ENCODE measurements at places on chromosomes 2 and 18. TPM values are rescaled to one million over a fixed set of nuclear protein-coding genes. Genes with fewer than 3 reads are reported as not detected.

DNA sequence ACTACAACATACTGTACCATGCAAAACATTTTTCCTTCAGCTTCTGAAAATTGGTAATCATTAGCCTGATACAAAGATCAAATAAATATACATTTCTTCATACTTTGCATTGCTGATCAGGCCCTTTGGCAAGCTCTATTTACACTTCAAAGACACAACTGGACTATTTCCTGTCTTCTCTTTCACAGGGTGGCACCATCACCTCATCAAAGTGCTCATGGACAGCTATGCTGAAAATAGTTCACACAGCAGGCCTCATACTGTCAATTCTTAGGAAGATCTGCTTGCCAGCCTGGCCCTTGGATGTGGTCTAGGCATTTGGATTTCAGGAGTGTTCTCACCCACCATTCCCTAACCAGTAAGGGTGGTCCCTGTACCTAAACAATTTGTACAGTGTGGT is 33.9 kb downstream of the FBXO15 start:
- DNase-seq, result no peak

The DHRS9 gene
- not detected for total RNA-seq

The KATNAL2 gene
- 15.4 TPM for total RNA-seq

The ECEL1 gene
- total RNA-seq, result 0.19 TPM

- DNase-seq, result no peak
Measured at GRCh38 chr18:55508651-55509050, 79.3 kb downstream of the TCF4 start.

The TNFAIP6 gene
- 123 TPM for total RNA-seq

- DNase-seq, result no peak
Measured at GRCh38 chr2:118493213-118493612, 354.2 kb downstream of the EN1 start.

DNA sequence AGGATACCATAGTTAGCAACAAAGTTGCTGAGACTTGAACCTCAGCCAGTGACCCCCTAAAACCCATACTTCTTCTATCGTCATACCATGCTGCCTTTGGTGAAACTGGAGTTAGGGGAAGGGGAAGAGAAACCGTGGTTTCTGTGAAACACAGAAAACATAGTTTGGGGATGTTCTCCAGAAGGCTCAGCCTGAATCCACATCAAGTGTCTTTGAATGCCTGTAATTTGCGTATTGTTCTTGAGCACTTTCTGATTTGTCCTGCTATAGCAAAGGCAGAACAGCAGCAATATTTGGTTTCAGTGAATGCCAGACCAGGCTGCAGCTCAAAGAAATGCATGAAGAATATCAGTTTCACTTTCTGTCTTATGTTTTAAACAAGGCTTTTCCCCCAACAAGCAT is 258.7 kb downstream of the TTC32 start:
- no peak for DNase-seq

- no peak for DNase-seq
Measured at GRCh38 chr2:54092940-54093339, 22.5 kb upstream of the ACYP2 start.

The PJVK gene
- total RNA-seq, result 1.9 TPM

DNA sequence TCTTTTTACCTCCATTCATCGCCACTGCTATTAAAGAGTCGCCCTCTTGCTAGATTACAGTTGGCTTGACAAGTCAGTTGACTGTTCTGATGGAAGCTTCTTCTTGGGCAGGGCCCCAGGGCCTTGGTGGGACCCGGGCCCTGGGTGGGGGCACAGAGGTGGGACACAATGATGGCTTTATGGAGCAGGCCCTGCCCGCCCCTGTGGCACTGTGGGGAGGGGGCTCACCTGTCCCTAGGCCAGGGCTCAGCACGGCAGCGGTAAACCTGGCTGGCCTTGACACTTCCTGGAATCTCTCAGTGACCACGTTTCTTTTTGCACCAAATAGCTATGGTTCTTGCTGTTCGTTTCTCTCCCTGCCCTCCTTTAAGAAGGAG is 4.9 kb upstream of the HS6ST1 start:
- no peak for DNase-seq

DNA sequence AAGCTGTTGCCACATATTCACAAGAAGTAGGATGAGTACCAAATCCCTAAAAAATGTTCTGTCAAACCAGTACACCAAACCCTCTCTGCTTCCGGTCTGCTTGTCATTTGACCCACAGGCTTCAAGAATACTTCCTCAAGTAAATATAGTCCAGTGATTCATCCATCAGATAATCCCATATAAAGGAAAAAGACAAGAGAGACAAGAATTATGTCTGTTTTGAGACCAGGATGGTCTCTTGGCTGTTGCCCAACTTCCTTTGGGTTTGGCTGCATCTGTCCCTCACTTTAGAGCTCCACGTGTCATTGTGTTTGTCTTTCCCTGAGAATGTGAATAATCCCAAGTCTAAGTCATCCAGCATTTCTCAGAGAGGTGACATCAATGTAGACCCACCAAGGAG is 91.5 kb upstream of the NRP2 start:
- DNase-seq, result no peak

The RNF152 gene
- 3.6 TPM for total RNA-seq

GRCh38 chr2:203846490-203847105 is 21.0 kb upstream of the CTLA4 start:
- no peak for DNase-seq

- no peak for DNase-seq
Measured at GRCh38 chr2:40550085-40550484, 98.2 kb upstream of the SLC8A1 start.

- no peak for DNase-seq
Measured at GRCh38 chr2:86304416-86304815, 33.0 kb downstream of the REEP1 start.

DNA sequence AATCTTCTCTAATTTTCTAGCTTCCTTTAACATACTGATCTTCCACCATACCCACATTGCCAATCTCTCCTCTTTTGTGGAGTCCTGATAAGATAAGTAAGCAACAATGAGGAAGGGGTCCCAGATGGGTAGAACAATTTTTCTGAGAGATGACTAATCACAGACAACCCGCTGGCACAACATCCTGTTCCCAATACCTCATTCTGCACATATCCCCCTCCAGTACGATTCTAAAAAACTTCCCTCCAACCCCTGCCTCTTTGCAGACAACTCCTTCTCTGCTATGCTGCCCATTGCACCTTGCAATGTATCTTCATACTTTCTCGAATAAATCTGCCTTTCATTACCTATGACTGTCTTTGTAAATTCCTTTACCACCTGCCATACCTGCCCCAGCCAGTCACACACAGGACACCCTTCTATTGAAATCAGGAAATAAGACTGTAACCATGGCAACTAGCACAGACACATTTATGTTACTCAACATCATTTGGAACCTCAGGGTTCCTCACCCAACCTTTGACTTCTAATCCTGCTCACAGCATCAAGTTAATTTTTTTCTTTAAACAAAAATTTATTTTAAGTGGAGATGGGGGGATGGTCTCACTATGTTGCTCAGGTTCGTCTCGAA is 7.4 kb upstream of the EXOC6B start:
- DNase-seq, result peak; percentile 87

DNA sequence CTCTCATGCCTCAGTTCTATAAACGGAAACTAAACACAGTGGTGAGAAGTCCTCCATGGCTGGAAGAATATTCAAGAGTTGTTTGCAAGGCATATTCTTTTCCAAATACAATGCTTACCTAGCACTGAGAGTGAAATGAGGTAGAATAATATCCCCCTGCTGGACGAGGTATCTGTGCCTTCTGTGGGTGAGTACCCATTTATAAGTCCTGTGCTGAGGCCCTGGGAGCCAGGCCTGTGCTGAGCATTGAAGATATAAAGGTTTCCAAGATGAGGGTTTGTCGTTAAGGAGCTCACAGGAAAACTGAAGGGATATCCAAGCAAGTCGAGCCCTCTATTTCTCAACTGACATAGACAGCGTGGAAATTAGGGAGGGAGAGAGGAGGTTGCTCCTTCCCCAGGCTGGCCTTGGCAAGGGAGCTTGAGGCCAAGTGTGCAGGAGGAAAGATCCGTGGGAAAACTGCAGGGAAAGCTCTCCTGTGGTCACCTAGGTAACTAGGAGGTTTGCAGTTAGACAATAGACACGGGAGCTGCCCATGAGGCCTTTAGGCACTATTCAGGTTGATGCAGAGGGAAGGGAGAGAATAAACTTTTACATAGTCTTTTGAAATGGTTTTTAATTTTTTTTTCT is 17.6 kb downstream of the PTPRM start:
- no peak for DNase-seq

The HOXD13 gene
- total RNA-seq, result 32.7 TPM

DNA sequence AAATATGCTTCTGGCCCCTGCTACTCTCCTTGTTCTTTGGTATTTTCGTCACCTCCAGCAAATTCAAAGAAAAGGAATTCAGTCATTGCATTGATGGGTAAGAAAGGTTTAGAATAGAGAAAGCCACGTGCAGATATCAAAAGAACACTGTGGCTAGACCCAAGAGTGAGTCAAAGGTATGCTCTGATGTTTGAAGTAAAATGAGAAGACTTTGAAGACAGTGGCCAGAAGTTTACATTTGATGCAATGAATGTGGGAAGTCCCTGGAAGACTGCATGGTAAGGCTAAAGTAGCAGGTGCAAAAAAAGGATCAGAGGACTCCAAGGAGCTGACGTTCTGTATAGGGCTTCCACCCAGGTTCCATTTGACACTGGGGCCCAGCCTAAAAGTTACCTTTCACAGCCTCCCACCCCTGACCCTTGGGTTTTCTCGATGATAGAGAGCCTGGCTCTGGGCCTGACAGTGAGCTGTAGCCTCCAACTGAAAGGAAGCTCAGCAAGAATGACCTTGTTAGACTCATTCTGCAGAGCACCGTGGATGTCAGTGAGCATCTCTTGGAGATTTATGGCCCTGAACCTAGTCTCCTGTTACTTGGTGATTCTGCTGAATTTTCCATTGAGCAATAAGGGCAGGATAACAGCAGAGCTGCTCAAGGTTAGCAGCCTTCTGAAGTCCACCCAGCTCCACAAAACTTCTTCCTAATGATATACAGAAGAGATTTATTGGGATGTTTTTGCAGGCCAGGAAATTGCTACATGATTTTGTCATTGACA is 223.7 kb upstream of the RBBP8 start:
- DNase-seq, result no peak

DNA sequence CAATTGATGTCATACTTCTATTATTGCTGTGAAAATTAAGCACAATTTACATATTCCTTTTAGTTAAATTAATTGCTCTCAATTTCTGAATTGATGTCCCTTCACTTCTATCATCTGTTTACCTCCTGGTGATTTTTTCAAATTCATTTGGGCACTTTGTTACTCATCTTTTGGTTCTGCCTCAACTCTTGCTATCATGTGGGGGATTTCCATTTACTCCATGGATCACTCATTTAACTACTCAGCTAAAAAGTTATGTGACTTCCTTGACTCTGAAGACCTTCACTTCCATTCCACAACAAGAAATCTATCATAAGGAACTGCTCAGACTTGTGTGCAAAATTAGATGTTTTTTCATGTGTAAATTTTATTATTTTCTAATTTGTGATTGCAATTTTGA is 126.2 kb downstream of the EHBP1 start:
- DNase-seq, result no peak

- DNase-seq, result no peak
Measured at GRCh38 chr2:172423160-172423559, 4.2 kb upstream of the ITGA6 start.

DNA sequence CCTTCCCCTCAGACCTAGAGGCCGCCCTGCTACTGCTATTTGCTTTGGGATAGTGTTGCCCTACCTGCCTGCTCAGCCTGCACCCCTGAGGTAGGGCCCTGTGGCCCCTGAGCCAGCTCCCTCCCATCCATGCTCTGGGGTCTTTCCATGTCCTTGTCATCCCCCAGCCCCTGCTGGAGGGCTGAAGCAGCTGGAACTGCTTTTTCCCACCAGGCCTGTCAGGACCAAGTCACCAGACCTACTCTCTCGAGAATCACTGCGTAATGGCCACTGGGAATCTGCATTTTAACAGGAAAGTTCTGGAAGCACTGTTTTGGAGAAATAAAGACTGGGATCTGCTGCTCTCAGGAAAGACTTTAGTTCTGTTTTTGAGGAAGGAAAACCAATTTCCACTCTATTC is 20.2 kb upstream of the SLC35F6 start:
- DNase-seq, result no peak

- peak; percentile 41 for DNase-seq
Measured at GRCh38 chr18:77899972-77900754, 650.5 kb downstream of the GALR1 start.

GRCh38 chr2:124797049-124797448 is 772.0 kb downstream of the CNTNAP5 start:
- no peak for DNase-seq

DNA sequence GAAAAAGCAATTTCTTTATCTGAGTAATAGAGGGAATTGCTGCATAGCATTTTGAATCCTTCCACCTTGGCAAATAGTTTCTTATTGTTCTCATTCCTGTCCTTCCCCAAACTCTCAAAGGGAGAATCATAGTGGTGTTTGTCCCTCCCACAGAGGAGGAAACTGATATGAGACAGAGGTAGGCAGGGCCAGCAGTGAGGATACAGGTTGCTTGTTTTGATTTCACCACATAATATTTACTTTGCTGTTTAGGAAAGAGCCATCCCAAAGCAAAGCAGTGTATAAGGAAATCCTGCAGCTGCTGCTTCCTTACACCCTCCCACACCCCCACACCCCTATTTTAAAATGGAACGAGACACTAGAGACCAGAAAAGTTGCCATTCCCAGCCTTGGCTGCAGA is 195.3 kb downstream of the SETBP1 start:
- DNase-seq, result no peak

The PDE6D gene
- 27.3 TPM for total RNA-seq

- no peak for DNase-seq
Measured at GRCh38 chr18:39025531-39025930, 1459.9 kb upstream of the CELF4 start.

- DNase-seq, result no peak
Measured at GRCh38 chr18:13546638-13547037, 179.7 kb downstream of the FAM210A start.

The CTAGE1 gene
- not detected for total RNA-seq

The EVX2 gene
- total RNA-seq, result 0.70 TPM

DNA sequence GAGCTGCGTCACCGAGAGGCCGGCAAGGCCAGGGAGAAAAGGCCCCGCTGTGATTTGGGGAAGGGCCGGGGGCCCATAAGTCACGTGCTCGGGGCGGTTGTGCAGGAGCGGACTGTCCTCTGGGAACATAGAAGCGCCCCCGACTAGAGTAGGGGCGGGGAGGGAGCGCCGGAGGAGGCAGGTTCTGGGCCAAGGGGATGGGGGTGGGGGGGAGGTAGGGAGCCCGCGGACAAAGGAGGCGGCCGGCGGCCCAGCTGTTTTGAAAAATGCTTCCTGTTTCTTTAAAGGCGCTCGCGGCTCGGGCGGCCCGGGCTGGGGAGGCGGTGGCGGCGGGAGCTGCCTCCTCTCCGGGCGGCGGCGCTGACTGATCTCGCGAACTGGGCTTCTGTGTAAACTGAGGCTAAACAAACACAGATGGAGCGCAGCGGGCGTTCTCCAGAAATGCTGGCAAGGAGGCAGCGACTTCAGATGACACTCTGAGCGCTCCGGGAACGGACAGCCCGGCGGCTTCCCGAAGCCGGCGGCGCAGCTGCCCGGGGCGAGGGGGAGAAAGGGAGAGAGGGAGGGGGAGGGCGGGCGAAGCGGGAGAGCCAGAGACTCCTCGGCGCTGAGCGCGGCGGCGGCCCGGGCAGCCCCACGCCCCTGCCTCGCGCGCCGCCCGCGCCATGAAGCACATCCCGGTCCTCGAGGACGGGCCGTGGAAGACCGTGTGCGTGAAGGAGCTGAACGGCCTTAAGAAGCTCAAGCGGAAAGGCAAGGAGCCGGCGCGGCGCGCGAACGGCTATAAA is at the start of gene ATOH8:
TSS of gene ATOH8 (plus strand) at position 467 of the 788 bp plus-strand sequence. CDS start at position 666, 199 bp downstream.
- DNase-seq, result peak; percentile 72

Data from A673 (cell line).